CD14-positive monocyte (primary cell): ENCODE measurements at places on chromosomes 12 and 14. TPM values are rescaled to one million over a fixed set of nuclear protein-coding genes. Genes with fewer than 3 reads are reported as not detected.

GRCh38 chr12:52023182-52023975 lies 16.6 kb downstream of the TAMALIN start:
- H3K27ac ChIP-seq: peak overlapping the region; percentile 92
- H3K4me1 ChIP-seq: peaks cover 55% of the 10 kb centered on the region
- H3K27me3 ChIP-seq: peaks cover 8% of the 10 kb centered on the region
- peak; percentile 82 for DNase-seq
- H3K4me3 ChIP-seq: peak overlapping the region; percentile 21

- no peaks in the 10 kb centered on the region for H3K27me3 ChIP-seq
- no peak for DNase-seq
- H3K4me3 ChIP-seq: no peak overlapping the region
- H3K27ac ChIP-seq: no peak overlapping the region
Observed at GRCh38 chr14:102746634-102747438, 30.4 kb upstream of the TRAF3 start.

GRCh38 chr12:121050725-121051124 lies 11.7 kb upstream of the OASL start:
- no peak overlapping the region for H3K27ac ChIP-seq
- DNase-seq: no peak
- no peaks in the 10 kb centered on the region for H3K27me3 ChIP-seq
- H3K4me1 ChIP-seq: no peaks in the 10 kb centered on the region

GRCh38 chr12:70919176-70919575 lies 1.4 kb downstream of the PTPRR start:
- DNase-seq: no peak
- H3K27me3 ChIP-seq: peaks cover 14% of the 10 kb centered on the region
- H3K36me3 ChIP-seq: no peaks in the 10 kb centered on the region
- H3K4me3 ChIP-seq: no peak overlapping the region
- H3K4me1 ChIP-seq: no peaks in the 10 kb centered on the region

Gene BATF
- 25.8 TPM for polyA plus RNA-seq

Gene CD69
- polyA plus RNA-seq: 5.8 TPM

Gene NR4A1
- polyA plus RNA-seq: 1,069 and 1,297 TPM in 2 replicates

DNA sequence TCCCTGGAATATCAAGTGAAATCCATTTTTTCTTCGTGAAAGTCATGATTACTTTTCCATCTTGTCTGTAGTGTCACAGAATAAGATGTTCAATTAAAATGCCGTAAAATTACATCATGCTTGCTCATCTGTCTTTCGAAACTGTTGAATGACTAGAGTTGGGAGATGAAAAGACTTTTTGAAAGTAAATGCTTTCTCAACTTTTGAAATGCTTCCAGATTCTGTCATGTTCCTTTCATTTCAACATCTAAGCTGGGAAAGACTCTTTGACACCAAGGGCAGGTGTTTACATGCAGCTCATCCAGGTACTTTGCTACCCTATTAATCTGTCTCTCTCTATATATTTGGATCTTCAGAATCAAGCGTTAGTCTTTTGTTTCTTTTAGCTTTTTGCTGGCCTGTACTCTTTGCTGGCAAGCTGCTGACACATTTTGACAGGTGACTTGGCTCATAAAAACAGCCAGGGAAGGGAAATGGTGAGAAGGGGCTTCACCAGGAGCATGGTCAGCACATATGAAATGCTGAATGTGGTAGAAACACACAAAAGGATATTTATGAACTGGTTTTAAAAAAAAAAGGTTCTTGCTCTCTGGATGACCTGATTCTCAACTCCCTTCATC lies 77.0 kb upstream of the METAP2 start:
- no peaks in the 10 kb centered on the region for H3K27me3 ChIP-seq
- no peak overlapping the region for H3K4me3 ChIP-seq
- H3K4me1 ChIP-seq: no peaks in the 10 kb centered on the region
- no peak for DNase-seq
- no peaks in the 10 kb centered on the region for H3K36me3 ChIP-seq

Gene ADAMTS20
- polyA plus RNA-seq: not detected in 2 replicates

DNA sequence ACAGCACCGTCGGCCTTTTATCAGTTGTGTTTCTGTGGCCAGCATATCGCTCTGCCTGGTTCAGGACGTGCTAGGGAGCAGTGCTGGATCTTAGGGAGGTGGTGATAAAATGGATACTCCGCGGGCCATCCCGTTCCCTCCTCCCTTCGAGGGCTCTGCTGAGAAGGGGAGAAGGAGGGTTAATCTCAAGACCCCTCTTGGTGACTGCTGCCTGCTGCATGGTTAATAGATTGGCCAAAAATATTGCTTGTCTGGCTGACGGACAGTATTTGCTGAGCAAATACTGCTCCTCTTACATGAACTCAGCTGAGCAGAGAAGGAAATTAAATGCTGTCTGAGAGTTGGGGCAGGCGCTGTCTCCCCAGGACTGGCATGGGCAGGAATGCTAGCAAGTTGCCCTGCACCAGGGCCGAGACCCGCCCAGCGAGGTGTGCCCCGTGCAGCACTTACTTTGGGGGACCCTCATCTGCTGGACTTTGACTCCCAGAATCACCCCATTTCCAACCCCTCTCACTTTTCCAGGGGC lies 1.2 kb downstream of the FBRSL1 start:
- H3K36me3 ChIP-seq: peaks cover 5% of the 10 kb centered on the region
- H3K27me3 ChIP-seq: no peaks in the 10 kb centered on the region
- H3K27ac ChIP-seq: no peak overlapping the region
- H3K4me3 ChIP-seq: peak overlapping the region; percentile 76

DNA sequence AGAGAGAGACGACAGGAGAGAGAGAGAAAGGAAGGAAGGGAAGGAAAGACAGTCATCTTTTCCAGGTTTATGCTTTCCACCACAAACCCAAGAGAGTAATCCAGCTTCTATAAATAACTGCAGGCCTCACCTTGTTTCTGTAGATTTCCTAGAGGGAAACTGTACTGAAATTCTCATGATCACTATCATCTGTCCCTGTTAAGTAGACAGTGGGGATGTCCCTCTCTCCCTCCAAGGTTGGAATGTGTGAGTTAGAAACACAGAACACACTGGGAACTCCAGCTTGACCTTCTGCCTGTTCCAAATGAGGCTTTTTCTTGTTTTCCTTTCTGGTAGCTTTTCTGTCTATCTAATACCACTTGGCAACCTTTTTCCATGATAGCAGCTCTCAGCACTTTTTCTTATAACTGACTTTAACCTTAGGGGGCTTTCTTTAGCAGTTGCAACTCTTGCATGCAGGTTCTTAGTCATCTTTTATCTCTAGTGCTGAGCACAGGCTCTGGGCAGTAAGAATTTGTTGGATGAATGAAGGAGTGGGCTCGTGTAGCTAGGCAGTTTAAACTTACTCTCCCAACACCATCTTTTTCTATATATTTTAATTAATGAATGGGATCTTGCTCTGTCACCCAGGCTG lies 22.8 kb upstream of the FBXO33 start:
- no peaks in the 10 kb centered on the region for H3K36me3 ChIP-seq
- H3K27ac ChIP-seq: no peak overlapping the region
- H3K4me1 ChIP-seq: no peaks in the 10 kb centered on the region
- no peak overlapping the region for H3K4me3 ChIP-seq
- no peaks in the 10 kb centered on the region for H3K27me3 ChIP-seq
- no peak for DNase-seq

DNA sequence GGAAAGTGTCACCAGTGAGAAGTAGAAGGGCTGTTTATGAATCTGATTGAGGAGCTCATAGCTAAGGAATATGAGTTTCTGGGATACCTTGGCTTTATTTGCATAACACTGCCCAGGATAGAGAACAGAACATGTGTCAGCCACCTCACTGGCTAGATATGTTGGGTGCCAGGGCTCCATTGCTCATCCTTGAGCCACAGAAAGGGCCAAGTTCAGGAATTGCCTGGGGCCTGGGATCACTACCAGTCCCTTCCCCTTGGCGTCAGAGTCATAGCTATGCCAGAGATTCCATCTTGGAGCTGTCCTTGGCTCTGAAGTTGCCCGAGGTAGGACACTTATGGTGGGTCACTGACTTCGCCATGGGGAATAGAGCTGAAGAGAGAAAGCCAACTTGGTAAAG lies 49.0 kb downstream of the IFT43 start:
- H3K27me3 ChIP-seq: no peaks in the 10 kb centered on the region
- no peak for DNase-seq
- H3K27ac ChIP-seq: no peak overlapping the region
- H3K36me3 ChIP-seq: no peaks in the 10 kb centered on the region

- H3K27me3 ChIP-seq: no peaks in the 10 kb centered on the region
- no peak for DNase-seq
- no peak overlapping the region for H3K27ac ChIP-seq
- no peaks in the 10 kb centered on the region for H3K4me1 ChIP-seq
- no peaks in the 10 kb centered on the region for H3K36me3 ChIP-seq
- H3K4me3 ChIP-seq: no peak overlapping the region
Observed at GRCh38 chr14:36944307-36945010, 227.9 kb downstream of the SLC25A21 start.

DNA sequence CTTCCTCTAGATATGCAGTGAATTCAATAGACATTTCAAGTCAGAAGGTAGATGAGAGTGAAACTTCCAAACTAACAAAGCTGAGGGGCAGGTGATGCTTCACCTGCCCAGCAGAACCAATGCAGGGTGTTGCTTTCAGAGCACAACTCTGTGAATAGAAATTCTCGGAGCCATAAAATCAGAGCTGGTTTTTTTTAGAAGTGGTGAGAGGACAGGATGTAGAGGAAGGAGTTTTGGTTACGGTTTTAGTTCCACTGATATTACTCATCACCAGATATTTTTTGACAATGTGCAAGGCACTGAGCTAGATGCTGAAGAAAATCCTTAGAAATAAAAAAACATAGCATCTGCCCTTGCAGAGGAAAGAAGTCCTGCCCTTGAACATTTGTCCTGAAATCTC lies 62.2 kb downstream of the BMP4 start:
- no peak for DNase-seq
- no peaks in the 10 kb centered on the region for H3K4me1 ChIP-seq
- no peaks in the 10 kb centered on the region for H3K27me3 ChIP-seq
- H3K4me3 ChIP-seq: no peak overlapping the region
- no peaks in the 10 kb centered on the region for H3K36me3 ChIP-seq

GRCh38 chr14:89351516-89352404 lies 65.3 kb downstream of the FOXN3 start:
- H3K27me3 ChIP-seq: no peaks in the 10 kb centered on the region
- peaks cover 36% of the 10 kb centered on the region for H3K4me1 ChIP-seq
- peaks cover 23% of the 10 kb centered on the region for H3K36me3 ChIP-seq
- DNase-seq: no peak
- no peak overlapping the region for H3K4me3 ChIP-seq
- no peak overlapping the region for H3K27ac ChIP-seq

- DNase-seq: no peak
- no peaks in the 10 kb centered on the region for H3K27me3 ChIP-seq
- H3K4me3 ChIP-seq: no peak overlapping the region
- H3K36me3 ChIP-seq: no peaks in the 10 kb centered on the region
- no peaks in the 10 kb centered on the region for H3K4me1 ChIP-seq
Observed at GRCh38 chr14:85363358-85363757, 166.6 kb upstream of the FLRT2 start.

DNA sequence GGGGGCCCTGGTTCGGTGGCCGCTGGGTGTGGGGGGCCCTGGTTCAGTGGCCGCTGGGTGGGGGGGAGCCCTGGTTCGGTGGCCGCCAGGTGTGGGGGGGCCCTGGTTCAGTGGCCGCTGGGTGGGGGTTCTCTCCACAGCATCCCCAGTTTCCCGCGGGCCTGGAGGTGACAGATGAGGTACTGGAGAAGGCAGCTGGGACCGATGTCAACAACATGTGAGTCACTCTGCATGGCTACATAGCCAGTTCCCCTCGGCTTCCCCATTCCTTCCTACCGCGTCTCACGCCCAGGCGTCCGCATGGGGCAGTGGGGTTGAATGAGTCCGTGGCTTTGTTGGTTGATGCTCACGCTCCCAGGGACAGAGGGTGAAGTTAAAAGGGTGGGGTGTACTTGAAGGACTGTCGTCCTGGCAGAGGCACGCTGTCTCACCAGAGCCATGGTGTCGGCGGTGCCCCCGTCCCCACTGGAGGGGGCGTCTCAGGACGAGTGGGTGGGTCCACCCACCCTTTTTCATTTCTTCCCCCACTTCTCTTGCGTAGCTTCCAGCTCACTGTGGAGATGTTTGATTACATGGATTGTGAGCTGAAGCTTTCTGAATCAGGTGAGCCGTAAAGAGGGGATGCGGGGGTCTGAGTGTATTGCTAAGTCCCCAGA lies 15.6 kb downstream of the HIP1R start:
- H3K36me3 ChIP-seq: no peaks in the 10 kb centered on the region
- no peaks in the 10 kb centered on the region for H3K27me3 ChIP-seq
- H3K4me1 ChIP-seq: no peaks in the 10 kb centered on the region
- no peak overlapping the region for H3K4me3 ChIP-seq

Gene TBC1D30
- polyA plus RNA-seq: 2.8 and 3.3 TPM in 2 replicates

- H3K27ac ChIP-seq: no peak overlapping the region
- H3K4me3 ChIP-seq: no peak overlapping the region
- no peak for DNase-seq
- no peaks in the 10 kb centered on the region for H3K27me3 ChIP-seq
- peaks cover 84% of the 10 kb centered on the region for H3K36me3 ChIP-seq
Observed at GRCh38 chr12:53069621-53070410, 9.4 kb downstream of the SPRYD3 start.

DNA sequence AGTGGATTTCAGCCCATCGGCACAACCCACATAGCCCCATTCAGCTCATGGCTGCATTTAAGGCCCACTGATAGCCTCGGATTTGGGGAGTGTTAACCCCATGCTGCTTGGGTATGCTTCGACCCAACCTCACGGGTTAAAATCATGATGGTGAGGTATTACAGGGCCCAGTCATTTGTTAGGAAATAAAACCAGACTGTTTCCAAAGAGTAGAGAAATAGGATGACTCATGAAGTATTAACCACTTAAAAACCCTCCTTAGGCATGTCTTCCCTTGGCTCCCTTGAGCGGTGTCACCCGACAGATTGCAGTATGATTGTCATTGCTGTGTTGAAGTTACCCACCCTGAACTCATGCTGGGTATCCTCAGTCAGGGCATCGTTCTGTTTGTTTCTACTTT lies 289.1 kb downstream of the CACNA1C start:
- H3K4me3 ChIP-seq: peak overlapping the region; percentile 11
- peak; percentile 85 for DNase-seq
- H3K4me1 ChIP-seq: peaks cover 94% of the 10 kb centered on the region
- no peaks in the 10 kb centered on the region for H3K36me3 ChIP-seq

DNA sequence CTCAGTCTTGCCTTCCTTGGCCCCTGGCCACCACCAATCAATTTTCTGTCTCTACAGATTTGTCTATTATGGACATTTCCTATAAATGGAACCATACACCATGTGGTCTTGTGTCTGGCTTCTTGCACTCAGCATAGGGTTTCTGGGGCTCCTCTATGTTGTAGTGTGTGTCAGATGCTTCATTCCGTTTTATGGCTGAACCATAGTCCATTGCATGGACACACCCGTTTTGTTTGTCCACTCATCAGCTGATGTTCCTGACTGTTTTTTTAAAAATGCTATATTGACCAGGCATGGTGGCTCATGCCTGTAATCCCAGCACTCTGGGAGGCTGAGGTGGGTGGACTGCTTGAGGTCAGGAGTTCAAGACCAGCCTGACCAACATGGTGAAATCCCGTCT lies 21.0 kb downstream of the ARL6IP4 start:
- no peak overlapping the region for H3K4me3 ChIP-seq
- H3K36me3 ChIP-seq: no peaks in the 10 kb centered on the region
- DNase-seq: no peak
- no peak overlapping the region for H3K27ac ChIP-seq
- no peaks in the 10 kb centered on the region for H3K4me1 ChIP-seq
- H3K27me3 ChIP-seq: no peaks in the 10 kb centered on the region

Gene INHBE
- polyA plus RNA-seq: not detected
